ENCODE measurements at places on chromosomes 7 and 10.

GRCh38 chr7:78111386-78111785 lies 312.8 kb downstream of the PHTF2 start:
- DNase-seq: no peak

- DNase-seq: peak; percentile 18
Observed at GRCh38 chr7:96061009-96061408, 260.9 kb downstream of the SLC25A13 start.

DNA sequence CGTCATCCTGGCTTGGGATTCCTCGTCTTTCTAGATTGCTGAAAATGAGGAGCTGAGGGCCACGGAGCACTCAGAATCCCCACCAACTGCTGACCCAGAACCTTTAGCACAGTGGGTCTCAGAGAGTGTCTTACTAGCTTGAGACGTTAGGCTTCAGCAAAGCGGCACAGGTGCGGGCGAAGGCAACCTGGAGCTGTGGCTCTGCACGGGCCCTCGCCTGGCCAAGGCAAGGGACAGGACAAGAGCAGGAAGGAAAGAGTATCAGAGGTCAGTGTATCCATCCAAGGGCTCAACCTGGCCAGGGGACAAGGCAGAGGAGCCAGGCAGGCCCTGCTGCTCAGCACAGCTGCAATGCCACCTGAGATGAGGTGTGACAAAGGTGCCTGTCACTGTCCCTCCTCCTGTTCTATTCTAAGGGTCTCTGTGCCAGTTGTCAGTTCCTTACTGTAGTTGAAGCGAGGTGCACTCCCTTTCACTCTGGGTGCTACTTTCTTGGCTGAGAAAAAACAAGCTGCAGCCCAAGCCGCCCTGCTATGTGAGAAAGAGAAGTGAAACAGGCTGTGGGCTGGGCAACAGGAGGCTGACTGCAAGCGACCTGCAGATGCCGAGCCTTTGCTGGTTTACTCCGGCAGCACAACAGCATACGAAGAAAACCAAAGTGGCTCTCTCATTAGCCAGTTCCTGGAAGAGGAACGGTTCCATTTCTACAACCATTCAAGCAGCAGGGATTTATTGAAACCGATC lies 33.3 kb upstream of the KDM7A start:
- DNase-seq: no peak

DNA sequence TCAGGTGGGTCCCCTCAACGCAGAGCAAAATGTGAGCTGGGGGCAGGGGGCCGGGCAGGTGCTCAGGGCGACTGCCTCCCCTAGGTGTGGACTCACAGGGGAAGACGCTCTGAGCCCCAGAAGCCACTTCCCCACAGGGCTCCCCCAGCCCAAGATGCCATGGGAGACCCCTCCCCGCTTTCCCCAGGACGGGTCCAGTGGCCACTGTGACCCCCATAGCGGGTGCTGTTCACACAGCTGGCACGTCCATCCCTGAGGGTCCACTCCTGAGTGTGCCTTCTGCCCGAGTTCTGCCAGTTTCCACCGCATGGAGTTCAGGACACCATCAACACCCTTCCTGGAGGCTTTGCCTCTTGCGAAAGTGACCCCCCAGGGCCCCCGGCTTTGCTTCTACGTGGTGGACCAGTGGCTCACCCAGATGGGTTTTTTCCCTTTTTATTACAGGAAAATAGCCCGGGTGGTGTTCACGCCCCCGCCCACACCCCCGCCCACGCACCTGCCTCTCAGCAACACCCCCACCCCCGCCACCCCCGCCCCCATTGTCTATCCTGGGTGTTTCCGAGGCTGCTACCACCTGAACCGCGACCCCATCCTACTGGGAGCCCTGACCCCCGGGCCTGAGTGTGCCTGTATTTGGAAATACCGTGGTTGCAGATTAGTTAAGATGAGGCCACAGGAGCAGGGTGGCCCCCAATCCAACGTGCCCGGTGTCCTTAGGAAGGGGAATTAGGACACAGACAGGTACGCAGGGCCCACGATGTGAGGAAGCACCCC lies 32.0 kb downstream of the ADAP1 start:
- no peak for DNase-seq

DNA sequence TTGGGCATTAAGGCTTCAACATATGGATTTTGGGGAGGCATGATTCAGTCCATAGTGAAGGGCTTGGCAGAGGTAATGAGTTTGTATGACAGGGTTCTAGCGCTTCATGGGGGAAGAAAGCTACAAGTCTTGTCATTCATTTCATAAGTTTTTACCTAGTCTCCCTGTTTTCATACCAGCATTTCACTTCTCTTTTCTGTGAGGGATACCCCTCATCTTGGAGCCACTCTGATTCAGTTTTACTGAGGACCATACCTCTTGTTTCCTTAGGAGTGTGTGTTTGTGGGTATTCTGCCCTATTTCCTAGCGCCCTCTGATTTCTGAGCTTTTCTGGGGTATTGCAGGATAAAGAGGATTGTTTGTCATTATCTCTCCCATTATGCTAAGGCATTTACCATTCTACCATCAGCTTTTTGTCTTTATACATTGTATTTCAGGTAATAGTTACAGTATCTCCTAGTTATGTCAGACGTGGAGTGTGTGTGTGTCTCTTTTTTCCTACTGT lies 6.8 kb downstream of the RSBN1L start:
- DNase-seq: no peak

DNA sequence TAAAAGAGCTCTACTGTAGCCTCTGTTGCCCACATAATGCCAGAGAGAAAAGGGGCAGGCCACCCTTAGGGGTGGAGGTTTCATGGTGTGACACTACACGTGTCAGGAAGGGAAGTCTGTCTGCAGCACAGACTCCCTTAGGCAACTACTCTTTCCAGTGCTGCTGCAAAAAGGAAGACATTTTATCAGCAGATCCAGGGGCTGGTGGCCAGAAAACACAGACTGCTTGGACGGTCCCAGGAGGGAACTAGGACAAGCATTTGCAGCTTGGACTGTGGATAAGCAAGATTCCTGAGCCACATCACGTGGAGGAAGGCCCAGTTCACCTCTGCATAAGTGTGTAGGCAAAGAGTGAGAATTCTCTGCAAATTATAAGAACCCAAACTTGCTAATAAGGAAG lies 220.8 kb downstream of the FANK1 start:
- no peak for DNase-seq

- DNase-seq: no peak
Observed at GRCh38 chr10:74022926-74023629, 25.2 kb downstream of the VCL start.

DNA sequence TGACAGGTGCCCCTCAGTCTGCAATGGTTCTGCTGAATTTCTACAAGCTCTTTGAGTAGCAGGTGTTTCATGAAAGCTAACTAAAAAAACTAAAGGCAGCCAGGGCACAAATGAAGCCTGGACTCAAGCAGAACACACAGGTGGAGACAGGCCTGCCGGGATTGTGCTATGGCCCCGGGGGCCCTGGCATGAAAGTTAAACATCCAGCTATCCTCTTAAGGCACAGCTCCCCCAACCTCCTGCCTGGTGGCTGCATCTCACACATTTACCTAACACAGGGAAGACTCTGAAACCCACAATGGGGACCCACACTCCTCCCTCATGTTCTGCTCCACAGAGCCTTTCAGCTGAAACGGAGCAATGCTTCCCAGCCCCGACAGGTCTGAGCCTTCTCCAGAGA lies 76.3 kb upstream of the CAMK2B start:
- DNase-seq: no peak

DNA sequence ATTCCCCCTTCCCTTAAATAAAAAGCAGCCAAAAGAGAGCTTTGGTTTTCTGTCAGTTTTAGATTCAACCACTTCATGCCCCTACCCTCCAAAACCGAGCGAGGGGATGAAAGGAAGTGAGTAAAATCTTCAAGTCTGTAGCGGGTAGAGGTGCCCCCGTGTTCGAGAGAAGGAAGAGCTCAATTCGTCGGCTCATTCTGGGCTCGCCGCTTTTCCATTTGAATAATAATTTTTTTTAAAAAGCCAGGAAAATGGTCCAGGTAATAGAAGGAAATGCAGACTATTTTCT lies 436.2 kb upstream of the GALNT17 start:
- no peak for DNase-seq

DNA sequence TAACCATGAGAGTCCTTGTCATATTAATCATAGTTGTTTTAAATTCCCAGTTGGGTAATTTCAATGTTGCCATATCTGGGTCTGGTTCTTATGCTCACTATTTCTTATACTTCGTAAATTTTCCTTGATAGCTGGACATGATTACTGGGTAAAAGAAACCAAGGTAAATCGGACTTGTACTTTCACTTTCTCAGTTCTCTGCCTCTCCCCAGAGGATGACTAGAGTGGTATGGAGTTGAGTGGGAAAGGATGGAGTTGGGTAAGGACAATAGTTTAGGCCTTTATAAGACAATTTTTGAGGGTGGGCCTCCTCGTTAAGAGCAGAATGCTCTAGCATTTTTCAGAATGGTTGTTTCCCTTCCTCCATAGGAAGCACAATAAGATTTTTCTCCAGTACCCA lies 106.1 kb downstream of the CRPPA start:
- no peak for DNase-seq

GRCh38 chr10:6719561-6719960 lies 139.5 kb upstream of the PRKCQ start:
- DNase-seq: no peak

DNA sequence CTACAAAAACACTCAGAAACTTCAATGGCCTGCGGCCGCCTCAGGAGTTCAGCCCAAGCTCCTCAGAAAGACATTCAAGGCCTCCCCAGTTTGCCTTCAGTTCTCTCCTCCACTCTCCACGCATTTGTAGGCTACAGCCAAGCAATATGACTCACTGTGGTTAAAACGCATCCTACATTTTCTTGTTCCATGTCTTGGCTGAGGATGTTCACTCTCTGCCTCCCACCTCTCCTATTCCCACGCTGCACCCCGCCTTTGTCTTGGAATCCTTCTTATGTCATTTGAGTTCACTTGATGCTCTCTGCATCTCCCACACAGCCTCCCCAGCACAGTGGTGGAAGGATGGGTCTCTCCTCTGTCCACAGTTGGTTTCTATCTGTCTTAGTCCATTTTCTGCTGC lies 184.8 kb downstream of the NPSR1 start:
- no peak for DNase-seq

DNA sequence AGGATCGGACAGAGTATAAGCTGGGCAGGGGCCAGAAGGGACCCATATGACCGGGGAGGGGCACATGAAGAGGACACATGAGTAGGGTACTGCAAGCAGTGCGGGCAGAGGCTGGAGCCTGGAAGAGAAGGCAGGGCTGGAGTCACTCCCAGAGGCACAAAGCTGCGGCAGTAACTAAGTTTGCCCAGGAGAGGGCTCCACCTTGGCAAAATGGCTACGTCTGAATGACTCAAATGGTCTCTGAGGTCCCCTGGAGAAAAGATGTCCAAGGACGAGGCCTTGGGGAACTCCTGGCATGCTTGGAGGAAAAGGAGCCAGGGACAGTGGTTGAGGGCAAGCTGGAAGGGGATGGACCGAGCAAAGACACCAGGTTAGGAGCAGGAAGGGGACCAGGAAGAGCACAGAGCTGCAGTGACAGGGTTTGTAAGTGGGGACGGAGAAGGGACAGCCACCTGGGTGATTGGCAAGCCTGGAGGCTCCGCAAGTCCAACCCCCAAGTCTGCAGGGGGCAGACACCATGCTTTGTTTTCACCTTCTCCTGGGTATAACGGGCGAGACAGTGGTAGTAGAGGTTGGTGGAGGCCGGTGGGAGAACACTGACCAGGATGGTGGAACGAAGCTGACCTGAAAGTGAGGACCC lies 43.1 kb upstream of the LBX1 start:
- peak; percentile 90 for DNase-seq

GRCh38 chr7:84524714-84525694 lies 330.4 kb upstream of the SEMA3A start:
- peak; percentile 29 for DNase-seq

DNA sequence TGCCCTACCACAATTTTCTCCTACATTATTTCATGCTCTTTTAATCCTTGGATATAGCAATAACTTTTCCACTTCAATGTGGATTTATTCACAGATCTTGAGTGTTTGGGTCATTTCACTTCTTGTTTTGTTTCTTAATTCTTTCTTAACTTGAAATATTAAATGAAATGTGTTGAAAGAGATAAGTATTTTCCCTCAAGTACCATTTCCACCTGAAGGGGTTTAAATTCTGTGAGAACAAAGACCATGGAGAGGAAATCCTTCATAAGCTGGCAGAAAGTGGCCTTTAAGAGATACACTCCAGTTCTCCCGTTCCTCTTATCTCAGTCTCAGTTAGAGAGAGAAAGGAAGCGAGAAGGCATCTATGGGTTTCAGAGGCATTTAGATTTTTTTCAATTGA lies 14.1 kb upstream of the DLD start:
- DNase-seq: no peak

GRCh38 chr7:143360788-143361551 lies 1.5 kb downstream of the FAM131B start:
- DNase-seq: no peak

DNA sequence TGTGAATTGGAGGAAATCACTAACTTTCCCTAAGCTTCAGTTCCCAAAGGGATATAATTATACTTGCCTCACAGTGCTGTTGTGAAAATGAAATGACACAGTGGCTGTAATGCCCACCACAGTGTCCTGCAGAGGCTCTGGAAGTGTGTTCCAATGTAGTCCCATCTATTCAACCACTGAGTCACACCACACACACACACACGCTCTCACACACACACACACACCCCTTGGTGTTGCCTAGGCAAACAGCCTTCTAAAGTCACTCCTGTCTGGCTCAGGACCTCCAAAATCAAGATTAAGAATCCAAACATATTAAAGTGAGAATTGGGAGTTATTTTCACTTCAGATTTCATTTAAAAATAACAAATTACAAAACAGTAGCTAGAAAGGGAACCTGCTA lies 73.3 kb downstream of the NRCAM start:
- no peak for DNase-seq

DNA sequence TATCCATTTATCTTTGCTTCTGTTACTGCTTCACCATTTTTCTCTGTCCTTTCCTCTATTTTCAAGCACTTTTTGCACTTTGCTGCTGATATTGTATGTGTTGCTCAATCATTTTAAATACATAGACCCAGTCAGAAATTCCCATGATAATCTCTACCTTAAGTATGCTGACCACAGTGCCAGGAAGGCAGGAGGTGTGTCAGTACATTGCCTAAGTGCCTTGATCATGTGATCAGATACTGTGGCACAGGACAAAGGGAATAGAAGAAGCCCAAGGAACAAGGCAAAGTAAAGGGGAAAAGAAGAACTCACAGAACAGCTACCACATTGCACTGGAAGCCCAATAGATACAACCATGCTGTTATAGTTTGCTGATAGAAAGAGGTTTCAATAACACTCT lies 53.7 kb upstream of the CD36 start:
- DNase-seq: no peak

DNA sequence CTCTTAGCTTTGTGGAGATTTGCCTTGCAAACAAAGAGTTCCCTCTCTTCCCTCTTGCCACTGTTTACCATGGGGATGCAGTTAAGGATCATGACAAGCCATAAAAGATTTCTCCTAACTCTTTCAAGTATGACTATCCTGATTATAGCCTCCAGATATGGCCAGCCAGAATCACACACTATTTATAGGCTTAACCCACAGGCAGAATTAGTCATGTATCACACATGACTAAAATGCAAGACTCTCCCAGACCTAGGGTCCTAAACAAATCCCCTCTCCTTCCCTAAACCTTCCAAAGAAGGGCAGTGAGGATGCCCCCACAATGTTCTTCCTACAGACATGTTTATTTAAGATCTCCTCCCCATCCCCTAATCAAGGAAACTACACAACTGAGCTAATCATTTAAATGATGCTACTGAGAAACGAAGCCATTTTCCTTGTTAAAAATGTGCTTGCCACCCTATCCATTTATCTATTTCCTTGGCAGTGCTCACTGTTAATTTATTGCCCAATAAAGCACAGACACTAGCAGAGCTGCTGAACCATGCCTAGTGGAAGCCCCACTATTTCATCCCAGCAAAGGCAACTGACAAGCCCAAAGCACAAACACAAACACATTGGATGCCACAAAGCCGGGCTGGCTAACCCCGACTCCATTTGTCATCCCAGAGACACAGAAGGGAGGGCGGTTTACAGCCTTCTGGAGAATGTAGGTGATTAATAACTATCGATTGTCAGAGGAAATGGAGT lies 363.4 kb downstream of the KCNMA1 start:
- DNase-seq: no peak
